ENCODE measurements at places on chromosomes 12 and 14.

GRCh38 chr14:36258241-36258640 is 62.2 kb downstream of the MBIP start:
- DNase-seq: no peak

GRCh38 chr12:132490422-132491137 is 629 bp downstream of the FBRSL1 start:
- DNase-seq: no peak

GRCh38 chr12:103571286-103571685 is 15.8 kb upstream of the STAB2 start:
- DNase-seq: no peak

DNA sequence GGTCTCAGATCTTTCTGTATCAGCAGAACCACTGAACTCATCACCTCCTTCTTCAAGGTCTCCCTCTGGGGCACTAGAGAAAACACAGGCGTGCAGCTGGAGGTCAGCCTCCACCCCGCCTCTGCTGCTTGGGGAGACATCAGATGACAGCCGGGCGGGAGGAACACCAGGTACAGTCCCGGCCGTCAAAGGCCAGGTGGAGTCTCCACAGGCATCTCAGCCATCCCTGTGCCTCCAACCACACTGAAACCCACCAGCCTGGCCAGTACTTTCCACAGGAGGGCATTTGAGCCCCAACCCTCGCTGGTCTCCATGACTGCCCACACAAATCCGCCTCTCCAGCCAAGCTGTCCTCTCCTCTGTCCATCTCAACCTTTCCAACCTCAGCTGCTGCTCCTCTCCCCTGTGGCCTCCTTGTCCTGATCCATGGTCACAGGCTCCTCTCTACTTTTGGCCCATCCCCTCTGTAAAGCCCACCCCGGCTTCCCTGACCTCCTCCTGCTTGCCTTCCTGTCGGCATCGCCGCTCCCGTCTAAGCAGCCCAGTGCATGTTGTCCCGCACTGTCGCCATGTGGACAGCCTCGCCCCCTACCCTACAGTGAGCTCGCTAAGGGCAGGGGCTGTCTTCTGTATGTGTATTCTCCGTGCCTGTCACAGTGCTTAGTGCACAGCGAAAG is 21.4 kb upstream of the FKBP4 start:
- no peak for DNase-seq

DNA sequence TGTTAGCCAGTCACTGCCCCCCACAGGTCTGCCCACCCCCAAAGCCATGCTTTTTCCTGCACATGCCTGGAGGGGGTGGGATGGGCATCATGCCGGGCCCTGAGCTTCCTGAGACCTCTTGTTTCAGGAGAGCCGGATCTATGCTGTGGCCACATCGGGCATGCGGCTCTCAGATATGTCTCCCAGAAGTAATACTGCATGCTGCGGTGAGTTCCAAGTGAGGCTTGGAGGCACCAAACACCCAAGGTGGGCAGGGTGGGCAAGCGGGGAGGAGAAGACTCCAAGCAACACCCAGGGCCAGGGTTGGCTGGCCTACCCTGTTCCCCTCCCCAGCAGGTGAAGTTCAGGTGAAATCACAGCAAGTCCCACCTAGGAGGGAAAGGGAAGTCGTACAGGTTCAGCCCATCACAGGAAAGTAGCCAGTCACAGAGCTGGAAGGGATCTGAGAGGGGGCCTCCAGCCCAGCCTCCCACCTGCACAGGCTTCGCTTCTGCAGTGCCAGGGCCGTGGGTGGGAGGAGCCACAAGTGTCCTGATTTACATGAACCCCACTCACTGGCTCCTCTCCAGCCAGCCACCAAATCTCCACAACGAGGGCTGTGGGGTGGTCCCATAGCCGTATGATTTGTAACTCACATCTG is 30.9 kb downstream of the PIGH start:
- DNase-seq: no peak

DNA sequence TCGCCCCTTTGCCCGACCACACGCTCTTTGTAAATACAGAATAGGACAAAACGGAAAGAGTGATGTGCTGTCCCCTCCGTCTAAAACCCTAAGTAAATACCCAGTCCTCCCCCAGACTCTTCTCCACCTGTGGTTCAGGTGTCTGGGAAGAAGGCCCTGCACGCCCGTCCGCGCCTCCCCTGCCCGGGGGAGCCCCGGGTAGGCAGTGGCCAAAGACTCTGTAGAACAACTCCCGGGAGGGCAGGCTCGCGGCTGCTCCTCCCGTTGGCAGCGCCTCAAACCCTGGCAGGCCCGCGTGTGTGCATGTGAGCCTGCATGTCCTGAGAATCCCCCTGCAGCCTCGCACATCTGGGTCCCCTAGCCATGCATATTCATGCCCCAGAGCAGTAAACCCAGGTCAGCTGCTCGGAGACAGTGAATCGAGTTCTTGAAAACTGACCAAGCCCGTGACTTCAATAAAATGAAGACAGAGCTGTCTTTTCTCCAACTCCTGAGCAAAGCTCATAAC is 165.8 kb downstream of the MON2 start:
- DNase-seq: no peak

- DNase-seq: no peak
Measured at GRCh38 chr12:105850103-105850968, 288.4 kb downstream of the NUAK1 start.

GRCh38 chr12:94267921-94268471 is 119.6 kb downstream of the PLXNC1 start:
- no peak for DNase-seq

DNA sequence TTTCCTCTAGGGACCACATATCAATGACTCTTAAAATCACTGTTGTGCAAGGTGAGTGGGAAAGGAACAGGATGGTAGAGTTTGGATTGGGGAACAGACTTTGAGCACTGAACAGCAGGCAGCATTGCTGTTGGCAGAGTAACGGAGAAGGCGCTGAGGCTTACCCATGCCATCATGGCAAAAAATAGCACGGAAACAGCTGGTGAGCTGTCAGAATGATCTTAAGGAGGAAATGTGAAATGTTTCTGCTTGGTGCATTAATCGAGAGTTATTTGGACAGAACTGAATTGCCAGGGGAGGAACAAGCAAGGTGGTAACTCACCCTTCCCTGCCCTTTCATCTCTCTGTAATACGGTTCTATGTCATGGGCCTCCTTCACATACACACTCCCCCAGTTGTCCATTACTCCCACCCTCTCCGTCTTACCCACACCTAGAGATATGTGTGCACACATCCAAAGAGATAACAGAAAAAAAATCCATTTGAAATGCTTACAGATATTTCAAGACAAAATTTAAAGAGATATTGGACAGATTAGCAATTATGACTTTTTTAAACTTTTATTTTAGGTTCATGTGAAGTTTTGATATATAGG is 572.5 kb downstream of the DIO2 start:
- no peak for DNase-seq

- DNase-seq: no peak
Measured at GRCh38 chr14:72305561-72305960, 373.3 kb downstream of the RGS6 start.

- DNase-seq: no peak
Measured at GRCh38 chr12:92076101-92076500, 69.5 kb downstream of the BTG1 start.

GRCh38 chr14:69818758-69819191 is 21.7 kb upstream of the SLC10A1 start:
- peak; percentile 16 for DNase-seq

- no peak for DNase-seq
Measured at GRCh38 chr14:74346341-74346740, 1.9 kb upstream of the VRTN start.

- DNase-seq: no peak
Measured at GRCh38 chr12:26245175-26245942, 50.0 kb downstream of the SSPN start.

DNA sequence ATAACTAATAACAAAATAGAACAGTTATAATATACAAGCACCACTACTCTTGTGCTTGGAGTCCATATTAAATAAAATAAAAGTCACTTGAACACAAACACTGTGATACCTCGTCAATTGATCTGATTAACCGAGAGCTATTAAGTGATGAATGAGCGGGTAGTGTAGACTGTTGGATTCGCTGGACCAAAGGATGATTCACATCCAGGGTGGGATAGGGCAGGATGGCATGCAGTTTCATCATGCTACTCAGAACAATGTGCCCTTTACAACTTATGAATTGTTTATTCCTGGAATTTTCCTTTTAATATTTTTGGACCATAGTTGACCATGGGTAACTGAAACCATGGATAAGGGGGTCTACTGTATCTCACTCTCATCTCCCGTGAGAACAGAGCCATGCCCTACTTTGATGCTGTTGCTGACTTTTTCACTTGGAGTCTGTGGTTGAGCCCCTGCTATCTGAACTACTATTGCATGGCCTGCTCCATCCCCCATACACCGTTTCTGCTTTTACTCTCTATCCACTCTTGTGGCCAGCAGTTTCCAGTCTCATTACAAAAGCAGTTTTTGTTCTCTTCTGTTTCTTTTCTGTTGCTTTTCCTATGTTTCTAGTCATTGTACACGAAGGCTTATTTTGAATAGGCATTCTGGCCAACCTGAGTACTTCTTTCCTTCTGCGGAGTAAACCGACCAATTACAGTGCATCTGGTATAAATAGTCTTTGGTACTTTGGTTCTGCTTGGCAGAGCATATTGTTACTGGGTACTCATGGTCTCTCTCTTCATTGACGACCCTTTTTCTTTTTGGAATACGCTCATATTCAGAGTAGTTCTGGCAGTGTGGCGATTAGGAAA is 12.2 kb downstream of the TMTC2 start:
- DNase-seq: no peak

DNA sequence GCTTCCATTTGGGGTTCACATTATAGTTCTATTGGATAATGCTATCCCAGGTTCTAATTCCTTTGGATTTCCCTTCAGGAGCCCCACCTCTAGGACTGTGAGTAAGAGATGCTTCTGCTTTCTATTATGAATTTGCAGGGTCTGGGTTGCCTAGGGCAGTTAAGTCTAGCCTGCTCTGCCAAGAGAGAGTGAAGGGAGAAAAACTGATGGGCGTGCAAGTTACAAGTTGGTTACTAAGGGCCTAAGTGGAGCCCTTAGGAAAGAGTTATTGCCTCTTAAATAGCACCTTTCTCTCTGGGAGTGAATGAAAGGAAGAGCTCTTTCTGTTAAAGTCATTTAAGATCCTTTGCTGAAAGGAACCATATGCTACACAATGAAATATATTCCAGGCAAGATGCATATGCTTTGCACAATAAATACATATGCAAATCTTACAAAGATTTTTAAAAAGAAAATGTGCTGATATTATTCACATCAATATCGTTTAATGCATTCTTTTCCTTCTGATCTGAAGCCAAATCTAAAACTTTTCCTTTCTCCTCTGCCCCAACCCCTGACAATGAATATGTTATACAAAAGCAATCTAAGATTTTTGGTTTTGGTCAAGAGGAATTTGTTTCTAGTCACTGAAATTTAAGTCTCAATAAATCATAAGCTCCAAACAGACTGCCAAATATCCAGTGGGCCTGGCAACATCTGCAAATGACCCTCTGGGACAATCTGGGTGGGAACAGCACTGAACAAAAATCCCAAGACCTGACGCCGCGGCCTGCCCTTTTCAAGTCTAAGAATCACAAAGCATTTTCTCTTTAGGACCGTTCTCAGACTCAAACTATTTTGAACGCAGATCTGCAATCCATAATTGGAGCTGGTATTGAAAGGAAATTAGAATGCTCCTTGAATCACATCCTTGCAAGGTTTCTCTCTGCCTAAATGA is 586.7 kb downstream of the ETNK1 start:
- DNase-seq: no peak
